ENCODE measurements at places on chromosomes 2 and 18.

DNA sequence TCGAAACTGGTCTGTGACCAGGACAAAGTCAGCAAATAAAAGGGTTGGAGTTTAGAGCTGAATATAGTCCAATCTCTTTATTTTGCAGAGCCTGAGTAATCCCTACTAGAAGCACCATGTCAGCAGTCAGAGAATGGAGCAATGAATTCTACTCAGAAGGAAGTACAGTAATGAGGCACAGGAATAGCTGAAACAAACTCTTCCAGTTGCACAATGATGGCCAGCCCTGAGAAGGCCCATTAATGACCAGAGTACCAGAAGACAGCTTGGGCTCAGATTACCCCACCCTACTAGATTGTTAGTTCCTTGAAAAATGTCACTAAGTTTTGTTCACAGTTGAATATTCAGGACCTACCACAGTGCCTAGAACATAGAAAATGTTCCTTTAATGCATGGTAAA, 40.3 kb upstream of the SCG2 start:
- DNase-seq = no peak

GRCh38 chr2:32452338-32453064, 95.7 kb downstream of the BIRC6 start:
- no peak for DNase-seq

GRCh38 chr2:121333834-121334558, 49.0 kb upstream of the TFCP2L1 start:
- no peak for DNase-seq

GRCh38 chr2:97661927-97662326, 1.9 kb downstream of the ACTR1B start:
- DNase-seq = no peak

DNA sequence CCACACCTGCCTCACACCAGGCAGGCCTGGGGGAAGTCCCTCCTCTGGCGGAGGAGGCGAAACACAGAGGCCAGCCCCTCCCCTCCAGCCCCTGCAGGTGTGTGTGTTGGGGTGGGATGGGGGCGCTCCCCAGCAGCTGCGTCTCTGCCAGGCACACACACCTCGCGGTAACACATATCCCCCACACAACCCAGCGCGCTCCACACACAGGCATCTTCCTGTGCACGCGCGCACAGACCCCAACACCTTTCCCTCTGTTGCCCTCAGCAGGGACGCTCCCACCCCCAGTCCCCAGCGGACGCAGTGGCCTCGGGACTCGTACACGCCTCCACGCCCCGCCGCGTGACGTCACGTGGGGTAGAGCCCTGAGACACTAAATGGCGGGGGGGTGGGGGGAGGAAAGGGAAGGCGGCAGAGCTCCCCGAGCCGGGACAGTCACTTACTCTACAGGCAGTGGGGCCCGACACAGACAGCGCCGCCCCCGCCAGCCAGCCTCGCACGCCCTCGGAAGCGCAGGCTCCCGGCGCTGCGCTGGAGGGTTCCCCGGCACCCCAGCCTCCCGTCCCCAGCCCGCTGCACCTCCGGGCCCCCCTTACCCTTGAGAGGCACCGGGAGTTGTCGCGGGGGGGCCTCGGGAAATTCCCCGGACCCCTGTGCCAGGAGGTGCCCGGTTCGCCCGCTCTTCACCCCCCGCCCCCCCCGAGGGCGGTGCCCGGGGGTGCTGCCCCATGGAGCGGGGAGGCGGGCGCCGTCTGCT, at the start of gene WNT10A:
TSS of gene WNT10A (plus strand) at position 751 of the 757 bp plus-strand sequence. CDS start 144 bp downstream, outside the sequence.
- no peak for DNase-seq

DNA sequence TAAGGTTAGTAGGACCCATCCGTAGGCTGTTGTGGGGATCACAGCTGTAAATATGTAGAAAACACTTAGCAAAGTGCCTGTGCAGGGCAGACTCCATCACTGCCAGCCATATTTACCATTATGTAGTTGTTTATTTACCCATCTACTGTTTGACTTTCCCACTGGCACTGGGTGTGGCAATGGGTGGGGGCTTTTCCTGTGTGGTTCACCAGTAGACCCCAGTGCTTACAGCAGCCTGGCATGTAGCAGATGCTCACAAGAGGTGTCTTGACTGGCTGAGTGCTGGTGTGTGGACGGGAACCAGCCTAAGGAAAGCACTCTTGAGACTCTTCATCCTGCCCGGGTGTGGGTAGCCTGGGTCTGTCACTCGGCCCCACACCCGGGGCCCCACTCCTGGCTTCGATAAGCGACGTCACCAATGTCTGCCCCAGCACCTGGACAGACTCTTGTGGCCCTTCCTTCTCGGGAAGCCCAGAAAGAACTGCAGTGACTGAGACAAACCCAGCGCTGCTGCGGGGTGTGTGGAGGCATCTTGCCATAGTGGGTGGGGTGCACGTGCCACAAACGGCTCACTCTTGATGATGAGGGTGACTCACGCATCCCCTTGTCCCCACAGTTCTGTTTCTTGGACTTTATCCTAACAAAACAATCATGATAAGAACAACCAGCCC, 78.3 kb downstream of the HDAC4 start:
- no peak for DNase-seq

- DNase-seq = peak; percentile 69
These were observed 6.8 kb downstream of the DNAJB2 start for GRCh38 chr2:219285894-219286425.

DNA sequence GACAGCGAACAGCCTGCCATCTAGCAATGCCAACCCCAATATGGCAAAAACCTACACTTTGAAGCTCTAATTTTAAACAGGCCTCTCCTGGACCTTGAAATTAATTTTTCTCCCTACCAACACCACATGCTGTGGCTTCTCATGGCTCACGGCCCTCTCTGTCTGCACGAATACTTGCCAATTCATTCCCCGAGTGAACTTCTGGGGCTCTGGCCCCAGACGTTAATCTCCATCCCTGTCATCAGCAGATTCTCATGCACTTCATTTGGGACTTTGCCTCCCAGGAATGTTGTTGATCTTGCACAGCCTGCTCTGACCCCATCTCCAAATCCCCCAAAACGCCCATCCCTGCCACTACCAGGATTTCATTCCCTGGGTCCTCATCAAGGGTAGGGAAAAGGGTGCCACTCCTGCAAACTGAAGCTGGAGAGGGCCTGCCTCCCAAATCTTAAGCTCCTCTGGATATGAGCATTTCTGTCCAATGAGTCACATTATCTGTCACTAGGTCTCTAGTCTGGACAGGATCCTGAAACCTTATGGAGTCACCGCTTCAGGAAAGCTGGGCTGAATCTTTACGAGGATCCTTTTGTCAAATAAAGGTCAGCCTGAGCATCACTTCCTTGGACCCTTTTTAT, 10.4 kb downstream of the FIGLA start:
- DNase-seq = peak; percentile 77

DNA sequence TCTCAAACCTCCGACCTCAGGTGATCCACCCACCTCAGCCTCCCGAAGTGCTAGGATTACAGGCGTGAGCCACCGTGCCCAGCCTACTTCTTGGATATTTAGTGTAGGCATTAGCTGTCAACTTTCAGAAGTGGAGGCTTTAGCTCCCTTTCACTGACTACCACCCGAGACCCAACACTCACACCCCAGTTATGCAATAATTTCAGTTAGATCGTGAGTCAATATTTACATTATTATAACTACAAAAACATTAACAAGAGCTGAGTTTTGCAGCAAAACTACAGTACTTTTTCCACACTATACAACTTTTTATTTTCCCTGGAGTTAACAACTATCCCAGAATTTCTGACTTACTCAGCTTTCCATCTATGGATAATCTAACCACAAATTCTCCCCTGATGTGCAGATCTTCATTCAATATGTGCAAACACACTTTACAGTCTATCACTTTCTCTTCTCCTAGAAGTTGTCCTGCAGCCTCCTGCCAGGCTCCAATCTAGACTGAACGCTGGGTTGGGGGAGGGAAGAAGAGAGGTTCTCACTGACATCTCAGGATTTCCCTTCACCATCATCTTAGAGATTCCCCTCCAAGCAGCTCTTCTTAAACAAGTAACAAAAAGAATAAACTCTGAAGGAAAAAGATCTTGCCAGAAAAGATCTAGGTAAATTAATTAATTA, 10.1 kb downstream of the TBC1D8 start:
- no peak for DNase-seq

DNA sequence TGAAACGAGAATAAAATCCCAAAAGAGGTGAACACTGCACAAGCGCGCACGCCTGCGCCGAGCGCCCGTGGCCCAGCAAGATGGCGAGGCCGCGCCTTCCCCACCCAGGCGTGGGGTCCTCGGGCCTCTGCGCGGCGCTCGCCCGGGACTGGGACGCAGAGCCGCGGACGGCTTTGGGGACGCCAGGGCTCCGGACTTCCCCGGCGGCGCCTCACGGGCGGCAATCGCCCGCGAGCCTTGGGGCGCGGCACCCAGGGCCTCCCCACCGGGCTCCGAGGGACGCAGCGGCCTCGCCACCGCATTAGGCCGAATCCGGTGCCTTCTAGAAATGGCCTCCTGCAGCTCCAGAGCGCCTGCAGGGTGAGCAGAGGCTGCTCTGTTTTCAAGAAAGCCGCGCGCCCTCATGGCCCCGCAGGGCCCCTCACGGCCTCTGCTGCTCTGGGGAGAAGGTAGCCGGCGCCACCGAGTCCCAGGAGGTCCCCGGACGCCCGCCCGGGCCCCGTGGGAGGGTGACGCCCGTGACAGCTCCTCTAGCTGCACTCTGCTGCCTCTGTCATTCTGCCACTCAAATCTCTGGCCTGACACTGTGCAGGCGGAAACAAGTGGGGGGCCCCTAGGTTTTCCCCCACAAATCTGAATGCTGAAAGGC, 35.9 kb upstream of the POMC start:
- DNase-seq = peak; percentile 54

GRCh38 chr18:44796429-44797428, 116.0 kb downstream of the SETBP1 start:
- no peak for DNase-seq

DNA sequence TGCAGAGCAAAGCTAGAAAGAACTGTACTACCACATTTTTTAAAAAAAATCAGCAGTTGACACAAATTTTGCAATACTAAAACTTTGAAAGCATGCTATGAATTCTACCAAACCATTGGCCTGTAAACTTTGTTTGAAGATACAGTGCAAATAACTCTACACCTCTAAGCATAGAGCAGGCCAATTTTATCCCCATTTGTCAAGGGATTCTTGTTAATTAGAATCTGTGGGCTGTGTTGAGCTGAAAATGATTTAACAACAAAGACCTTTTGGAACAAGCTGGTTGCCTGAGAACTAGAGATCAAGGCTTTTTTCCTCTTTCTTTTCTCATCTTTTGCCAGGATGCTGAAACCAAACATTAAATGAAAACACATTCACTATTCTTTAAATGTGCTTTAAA, 886.0 kb upstream of the CDH2 start:
- DNase-seq = no peak

- DNase-seq = peak; percentile 76
These were observed 65.2 kb downstream of the CCDC195 start for GRCh38 chr2:224650815-224651439.

DNA sequence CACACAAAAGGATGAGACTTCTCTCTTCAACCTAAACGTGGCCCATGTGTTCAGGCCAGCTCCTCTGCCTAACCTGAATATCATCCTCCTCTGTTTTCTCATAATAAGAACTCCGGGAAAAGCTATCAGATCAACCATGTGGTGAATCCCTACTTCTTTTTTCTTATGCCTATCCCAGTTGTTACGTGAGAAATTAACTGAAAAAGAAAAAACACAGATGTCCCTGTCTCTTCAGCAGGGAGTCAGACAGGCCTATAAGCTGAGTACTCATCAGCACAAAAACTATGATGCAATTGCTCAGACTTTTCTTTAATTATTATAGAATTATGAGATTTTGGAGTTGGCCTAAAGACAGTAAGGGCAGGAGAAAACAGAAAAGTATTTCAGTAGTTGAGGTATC, 613.0 kb upstream of the FSHR start:
- DNase-seq = no peak

GRCh38 chr2:241339839-241340630, 16.1 kb upstream of the FARP2 start:
- no peak for DNase-seq

DNA sequence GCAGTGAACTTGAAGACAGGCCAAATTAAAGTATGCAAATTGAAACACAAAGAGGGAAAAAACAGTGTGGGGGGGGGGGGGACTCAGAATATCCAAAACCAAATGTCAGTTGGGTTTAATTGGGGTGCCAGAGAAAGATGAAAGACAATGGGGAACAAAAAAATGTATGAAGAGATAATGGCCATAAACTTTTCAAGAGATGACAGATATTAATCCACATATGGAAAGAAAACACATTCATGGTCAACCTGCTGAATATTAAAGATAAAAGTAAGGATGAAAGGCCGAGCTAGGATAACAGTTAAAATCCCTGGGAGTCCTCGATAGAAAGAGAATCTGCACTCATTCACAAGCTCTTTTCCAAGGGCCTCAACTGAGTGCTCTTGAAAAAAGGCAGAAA, 26.6 kb downstream of the SMAD2 start:
- DNase-seq = no peak

GRCh38 chr2:128249555-128249954, 69.1 kb downstream of the HS6ST1 start:
- no peak for DNase-seq

- DNase-seq = no peak
These were observed 130.8 kb downstream of the NCKAP5 start for GRCh38 chr2:133437492-133437891.

- DNase-seq = no peak
These were observed 218.3 kb downstream of the STK39 start for GRCh38 chr2:168029071-168029470.

DNA sequence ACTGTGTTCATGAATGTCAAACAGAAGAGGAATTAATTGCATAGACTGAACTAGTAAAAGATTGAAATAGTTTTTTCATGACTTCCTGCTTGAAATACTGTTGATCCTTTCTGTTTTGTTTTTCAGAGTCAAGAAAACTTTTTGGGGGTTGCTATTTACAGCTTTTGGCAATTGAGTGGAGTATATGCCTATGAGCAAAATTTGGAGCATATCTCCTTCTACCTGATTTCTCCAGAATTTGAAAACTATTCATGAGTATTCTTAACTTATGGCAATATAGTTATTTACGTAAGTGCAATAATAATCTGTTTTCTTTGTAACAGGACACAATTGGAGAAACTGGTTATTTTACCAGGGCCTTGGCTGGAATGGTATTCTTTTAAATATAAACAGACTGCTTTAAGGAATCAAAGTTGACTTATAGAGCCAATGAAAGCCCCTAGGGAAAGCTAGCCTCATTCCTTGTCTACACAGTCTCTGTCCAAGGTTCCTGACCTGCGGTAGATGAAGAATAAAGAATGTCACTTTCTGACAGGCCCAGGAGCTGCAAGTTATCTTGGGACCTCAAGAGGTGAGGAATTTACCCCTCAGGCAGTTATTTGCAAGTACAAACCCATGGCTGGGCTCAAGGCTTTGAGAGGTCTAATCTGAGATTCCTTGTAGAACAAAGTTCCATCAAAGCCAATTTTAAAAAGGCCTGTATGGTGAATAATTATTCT, 193.5 kb upstream of the NDUFV2 start:
- no peak for DNase-seq

GRCh38 chr18:55252901-55253300, 293.6 kb upstream of the CCDC68 start:
- no peak for DNase-seq

- DNase-seq = no peak
These were observed 53.6 kb upstream of the ATL2 start for GRCh38 chr2:38430597-38431207.

Data from GM03348 (cell line).